ENCODE measurements at places on chromosomes 3 and 15.

DNA sequence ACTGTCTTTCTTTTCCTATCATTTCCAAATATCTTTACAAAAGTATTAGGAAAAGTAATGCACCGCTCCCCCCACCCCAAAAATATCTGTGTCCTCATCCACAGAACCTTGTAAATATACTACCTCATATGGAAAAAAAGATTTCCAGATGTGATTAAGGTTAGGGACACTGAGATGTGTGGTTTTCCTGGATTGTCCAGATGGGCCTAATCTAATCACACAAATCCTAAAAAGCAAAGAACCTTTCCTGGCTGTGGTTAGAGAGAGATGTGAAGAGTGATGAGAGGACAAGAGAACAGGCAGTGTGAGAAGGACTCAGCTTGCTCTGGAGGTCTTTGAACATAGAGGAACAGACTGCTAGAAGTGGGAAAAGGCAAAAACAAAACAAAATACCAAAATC lies 77.7 kb downstream of the ROBO1 start:
- no peak for DNase-seq

DNA sequence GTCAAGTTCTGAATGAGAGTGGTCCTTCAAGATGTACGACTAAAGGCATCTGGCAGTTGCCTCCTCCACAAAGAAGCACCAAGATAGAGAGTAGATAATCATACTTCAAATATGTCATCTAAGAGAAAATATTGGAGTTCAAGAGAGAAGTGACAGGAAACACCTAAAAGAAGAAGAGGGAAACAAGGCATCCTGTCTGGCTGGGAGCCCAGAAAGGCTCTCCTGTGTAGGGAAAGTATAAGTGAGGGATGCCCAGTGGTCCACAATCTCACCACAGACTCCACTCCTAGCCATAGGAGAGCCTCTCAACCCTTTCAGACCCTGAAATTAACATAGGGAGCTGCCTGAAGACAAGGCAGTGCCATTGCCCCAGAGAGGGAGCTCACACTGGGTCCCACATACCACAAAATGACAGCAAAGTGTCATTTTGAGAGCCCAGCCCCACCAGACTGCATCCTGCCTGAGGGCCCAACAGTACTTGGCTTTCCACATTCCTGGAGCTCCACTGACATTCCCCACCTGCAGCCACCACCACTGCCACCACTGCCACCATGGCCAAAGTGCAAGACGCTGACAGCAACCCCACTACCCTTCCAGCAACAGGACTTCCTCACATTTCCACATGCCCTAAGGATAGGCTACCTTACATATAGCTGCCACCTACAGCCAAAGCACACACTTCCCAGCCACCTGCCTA lies 210.6 kb downstream of the ATP8B4 start:
- DNase-seq, result no peak

DNA sequence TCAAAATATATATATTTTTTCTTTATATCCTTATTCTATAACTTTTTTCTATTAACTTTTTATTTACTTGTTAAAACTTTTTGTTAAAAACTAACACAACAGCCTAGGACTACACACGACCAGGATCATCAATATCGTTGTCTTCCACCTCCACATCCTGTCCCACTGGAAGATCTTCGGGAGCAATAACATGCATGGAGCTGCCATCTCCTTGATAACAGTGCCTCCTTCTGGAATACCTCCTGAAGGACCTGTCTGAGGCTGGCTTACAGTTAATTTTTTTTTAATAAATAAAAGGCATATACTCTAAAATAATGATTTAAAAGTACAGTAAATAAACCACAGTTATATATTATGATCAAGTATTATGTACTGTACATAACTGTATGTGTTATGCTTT lies 58.9 kb downstream of the SFMBT1 start:
- DNase-seq, result no peak

GRCh38 chr15:88258093-88258641 lies 1.6 kb upstream of the NTRK3 start:
- DNase-seq, result no peak

DNA sequence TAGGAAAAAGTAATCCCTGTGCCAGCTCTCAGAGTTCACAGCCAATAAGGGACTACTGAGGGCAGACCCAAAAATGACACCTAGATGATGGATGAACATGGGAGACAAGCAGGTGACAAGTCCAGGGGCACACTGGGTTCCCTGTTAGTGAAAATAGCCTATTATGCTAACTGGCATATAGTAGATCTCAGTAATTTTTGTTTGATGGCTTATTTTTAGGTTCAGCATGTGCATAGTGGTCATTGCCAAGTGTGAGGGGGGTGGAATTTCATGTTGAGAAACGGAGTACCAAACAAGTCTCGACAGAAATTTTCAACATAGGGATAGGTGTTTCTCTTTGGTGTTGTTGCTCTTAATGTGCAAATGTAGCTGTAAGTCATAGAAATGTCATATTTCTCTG lies 6.4 kb upstream of the ITGB5 start:
- DNase-seq, result no peak

DNA sequence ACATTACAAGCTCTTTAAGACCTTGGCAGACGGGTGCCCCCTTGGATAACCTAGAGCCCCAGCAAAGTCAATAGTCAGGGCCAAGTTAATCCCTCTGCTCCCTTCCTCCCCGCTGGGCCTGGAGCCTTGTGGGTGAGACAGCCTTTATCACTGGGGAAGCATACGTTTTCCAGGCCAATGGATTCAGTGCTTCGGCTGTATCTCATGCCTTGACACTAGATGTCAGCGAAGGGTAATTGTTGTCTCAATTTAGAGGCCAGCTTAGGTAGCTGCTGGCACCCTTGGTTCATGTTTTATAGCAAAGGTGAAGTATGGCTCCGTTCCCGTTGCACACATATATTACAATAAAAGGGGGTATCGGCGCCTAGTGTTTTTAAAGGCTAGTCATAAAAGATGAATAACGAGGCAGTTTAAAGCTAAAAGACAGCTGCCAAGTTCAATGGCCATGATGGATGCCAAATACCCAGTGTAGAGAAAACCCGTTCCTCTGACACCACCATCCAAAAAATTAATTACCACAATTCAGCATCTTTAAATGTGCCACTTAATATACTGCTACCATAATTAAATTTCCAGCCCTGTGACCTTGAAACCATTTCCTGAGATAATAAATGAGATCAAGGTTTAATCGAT lies 52.3 kb upstream of the BNIP2 start:
- DNase-seq, result no peak

DNA sequence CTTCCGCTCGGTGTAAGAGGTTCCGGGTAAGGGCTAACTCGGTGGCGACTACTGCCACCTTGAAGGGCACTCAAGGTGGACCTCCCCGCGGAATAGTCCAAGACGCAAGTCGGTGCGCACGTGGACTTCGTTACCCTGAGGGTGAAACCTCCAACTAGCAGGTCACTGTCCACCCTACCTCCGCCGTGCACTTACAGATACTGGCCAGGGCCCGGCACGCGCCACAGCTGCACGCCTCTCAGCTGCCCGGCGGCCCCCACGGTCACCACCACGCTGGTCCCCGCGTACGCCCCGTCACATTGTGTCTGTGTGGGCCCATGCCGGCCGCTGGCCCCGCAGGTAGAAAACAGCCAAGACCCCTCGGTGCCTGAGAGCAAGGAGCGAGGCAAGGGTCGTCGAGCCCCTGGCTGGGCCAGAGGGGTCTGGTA lies 1.1 kb downstream of the LTK start:
- no peak for DNase-seq

DNA sequence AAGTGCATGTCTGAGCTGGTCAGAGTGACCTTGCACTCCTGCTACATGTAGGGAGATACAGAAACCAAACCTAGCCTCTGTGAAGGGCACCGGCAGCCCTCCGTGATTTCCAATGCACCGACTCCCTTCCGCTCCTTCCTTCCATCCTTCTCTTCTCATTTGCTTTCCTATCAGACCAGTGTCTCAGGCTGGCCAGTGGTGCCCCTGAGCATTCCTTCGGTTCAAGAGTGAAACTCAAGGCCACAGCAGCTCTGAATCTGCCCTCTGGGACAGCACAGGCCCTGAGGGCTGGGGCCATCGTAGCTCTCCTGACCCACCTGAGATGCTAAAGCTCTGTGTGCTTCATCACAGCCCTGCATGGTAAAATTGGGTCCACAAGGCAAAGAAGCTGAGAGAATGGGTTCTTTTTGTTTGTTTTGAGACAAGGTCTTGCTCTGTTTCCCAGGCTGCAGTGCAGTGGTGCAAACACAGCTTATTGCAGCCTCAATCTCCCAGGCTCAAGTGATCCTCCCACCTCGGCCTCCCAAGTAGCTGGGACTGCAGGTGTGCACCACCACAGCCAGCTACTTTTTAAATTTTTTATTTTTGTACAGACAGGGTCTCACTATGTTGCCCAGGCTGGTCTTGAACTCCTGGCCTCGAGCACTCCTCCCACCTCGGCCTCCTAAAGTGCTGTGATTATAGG lies 2.3 kb upstream of the BMF start:
- DNase-seq, result no peak

GRCh38 chr3:94256888-94257813 lies 194.3 kb downstream of the NSUN3 start:
- no peak for DNase-seq

GRCh38 chr15:25800761-25801515 lies 62.2 kb downstream of the ATP10A start:
- DNase-seq, result no peak

DNA sequence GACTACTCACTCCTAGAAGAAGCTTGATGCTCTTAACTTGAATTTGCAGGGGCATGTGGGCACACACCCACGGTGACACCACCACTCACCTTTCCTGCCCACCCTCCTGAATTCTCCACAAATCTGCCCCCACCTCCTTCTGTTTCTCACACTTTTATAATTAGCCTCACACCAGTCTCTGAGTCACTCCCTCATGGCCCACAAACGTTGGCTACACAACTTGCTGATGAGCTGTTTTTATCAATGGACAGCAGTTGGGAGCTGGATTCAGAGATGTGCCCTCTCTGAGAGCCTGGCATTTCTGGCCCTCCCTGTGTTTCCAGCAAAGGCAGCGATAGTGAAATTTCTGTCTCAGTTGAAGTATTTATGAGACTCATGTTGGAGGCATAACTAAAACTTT lies 1.3 kb downstream of the COLQ start:
- no peak for DNase-seq

GRCh38 chr3:38297947-38298711 lies 16.0 kb downstream of the SLC22A14 start:
- DNase-seq, result no peak

DNA sequence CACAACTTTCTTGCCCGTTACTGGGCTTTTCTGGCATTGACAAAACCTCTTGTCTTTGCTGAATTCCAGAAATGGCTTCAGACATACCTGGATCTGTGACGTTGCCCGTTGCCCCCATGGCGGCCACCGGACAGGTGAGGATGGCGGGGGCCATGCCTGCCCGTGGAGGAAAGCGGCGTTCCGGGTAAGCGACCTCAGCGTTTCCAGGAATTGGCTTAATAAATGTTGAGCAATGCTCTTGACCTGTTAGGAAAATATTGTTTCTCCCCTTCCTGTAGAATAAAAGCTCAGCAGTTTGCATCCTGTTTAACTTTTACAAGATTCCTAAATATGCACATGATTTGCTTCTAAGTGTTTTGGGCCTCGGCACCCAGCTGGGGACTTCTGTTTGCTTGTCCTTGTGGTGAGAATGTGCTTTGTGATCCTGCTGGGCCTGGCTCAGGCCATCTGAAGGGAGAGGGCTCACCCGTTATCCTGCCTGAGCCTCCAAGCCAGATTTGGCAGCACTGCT lies 46.7 kb downstream of the ARNT2 start:
- DNase-seq, result no peak

- DNase-seq, result no peak
Observed at GRCh38 chr15:51144021-51144532, 49.4 kb upstream of the TNFAIP8L3 start.

DNA sequence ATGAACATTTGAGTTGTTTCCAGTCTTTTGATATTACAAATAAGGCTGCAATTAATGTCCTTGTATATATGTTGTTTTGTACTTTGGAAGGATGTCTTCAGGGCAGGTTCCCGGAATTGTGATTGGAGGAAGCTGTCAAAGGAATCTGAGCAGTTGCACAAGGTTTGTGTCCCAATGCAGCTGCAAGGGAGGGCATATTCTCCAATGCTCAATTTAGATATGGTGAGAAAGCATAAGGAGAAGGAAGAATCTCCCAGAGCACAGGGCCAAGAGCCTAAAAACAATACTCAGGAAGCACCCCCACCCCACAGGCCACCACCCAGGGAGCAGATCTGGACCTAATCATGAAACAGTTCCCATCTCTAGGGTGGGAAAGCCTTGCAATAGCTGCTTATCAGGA lies 228.0 kb upstream of the LRRFIP2 start:
- DNase-seq, result no peak

DNA sequence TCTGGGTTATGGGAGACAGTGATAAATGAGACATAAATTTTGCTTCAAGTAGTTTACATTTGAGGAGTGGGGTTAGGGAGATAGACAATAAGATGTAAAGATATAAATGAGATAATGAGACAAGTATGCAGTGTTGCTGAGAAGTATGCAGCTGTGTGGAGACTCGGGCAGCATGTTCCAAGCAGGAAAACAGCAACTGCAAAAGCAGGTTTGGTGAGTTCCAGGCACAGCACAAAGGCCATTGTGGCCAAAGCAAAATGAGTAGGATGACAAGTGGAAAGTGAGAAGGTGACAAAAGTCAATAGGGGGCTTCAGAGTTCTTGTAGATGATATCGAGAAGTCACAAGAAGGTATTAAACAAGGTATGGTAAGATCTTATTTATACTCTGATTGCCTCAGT lies 259.1 kb upstream of the PEX5L start:
- no peak for DNase-seq

- no peak for DNase-seq
Observed at GRCh38 chr3:121707531-121708273, 41.8 kb downstream of the GOLGB1 start.

GRCh38 chr15:62506217-62506805 lies 341.2 kb upstream of the C2CD4B start:
- DNase-seq, result peak; percentile 51

GRCh38 chr3:181956122-181956521 lies 244.4 kb downstream of the SOX2 start:
- DNase-seq, result no peak

GRCh38 chr15:88775776-88776175 lies 27.5 kb upstream of the ACAN start:
- DNase-seq, result no peak

DNA sequence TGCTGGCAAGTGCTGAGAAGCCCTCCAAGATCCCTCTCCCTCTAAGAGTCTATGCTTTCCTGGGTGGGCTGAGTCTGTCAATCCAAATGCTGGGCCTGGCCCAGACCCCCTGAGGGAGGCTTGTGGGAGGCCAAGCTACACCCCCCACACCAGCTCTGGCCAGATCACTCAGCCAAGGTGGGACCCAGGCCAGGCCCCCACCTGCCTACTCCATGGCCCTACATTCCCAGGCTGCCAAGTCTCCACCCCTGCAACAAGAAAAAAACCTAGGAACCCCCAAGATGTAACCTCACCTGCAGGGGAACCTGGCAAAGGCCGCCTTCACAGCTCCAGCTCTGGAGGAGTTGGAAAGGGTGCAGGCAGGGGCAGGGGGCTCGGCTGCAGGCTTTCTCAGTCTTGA lies 109.1 kb downstream of the CHSY1 start:
- DNase-seq, result no peak

DNA sequence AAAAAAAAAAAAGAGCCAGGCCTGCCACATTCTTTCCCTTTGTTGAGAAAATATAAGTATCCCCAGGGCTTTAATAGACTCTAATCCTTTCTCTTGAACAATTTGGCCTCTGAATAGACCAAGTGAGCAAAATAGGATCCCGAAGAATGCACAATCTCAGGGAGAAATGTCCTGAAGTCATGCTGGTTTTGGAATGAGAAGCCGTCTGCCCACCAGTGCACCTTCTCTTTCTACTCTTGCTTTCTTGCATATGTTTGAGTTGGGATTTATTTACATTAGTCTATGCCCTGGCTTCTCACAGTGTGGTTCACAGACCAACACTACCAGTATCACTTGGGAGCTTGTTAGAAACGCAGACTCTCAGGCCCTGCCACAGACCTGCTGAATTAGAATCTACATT lies 153.0 kb downstream of the ZNF621 start:
- no peak for DNase-seq

Data from HS-27A (cell line).